ENCODE measurements at places on chromosomes 2 and 18.

DNA sequence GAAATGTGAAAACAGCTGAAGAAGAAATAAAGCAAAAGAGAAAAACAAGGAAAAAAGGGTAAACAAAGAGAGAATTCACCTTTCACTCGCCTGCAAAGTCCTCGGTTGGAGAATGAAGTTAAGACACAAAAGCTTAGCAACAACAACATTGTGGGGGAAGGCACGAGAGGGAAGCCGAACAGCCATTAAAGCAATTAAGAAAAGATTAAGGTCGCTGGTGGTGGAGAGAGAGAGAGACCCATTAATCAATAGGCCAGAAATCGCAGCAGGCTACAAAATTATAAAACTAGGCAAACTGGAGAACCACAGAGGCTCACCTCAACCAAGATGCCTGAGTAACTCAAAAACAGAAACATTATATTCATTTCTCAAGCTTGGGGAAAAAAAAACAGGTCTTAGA lies 120.0 kb upstream of the SIX3 start:
- no peak for DNase-seq

GRCh38 chr2:30380824-30381223 lies 66.2 kb upstream of the LCLAT1 start:
- no peak for DNase-seq

GRCh38 chr2:229675569-229675968 lies 38.8 kb downstream of the DNER start:
- no peak for DNase-seq

DNA sequence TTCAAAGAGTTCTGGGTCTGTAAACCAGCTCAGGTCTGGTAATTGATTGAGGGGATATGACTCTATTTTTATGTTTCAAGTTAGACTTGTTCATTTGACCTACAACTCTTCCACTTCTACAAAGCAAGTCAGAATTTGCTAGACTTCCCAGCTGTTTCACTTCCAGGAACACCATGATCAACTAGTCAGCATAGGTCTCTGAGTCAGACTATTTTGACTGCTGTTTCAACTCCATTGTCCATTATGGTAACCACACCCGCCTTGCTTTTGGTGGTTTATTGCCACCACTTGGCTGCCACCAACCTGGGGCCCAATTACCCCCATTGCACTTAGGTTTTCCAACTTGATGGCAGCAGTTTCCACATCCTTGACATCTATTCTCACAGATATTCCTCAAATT lies 116.6 kb downstream of the LAMA3 start:
- DNase-seq, result no peak

- DNase-seq, result no peak
Measured at GRCh38 chr18:35072616-35073015, 31.4 kb downstream of the MAPRE2 start.

Measured in SHP77 treated with DMSO at 0.1 percent for 48 hours (cell line).